ENCODE measurements at places on chromosomes 2 and 18. TPM values are rescaled to one million over a fixed set of nuclear protein-coding genes. Genes with fewer than 3 reads are reported as not detected.

SP140L gene
- 43.7 TPM for total RNA-seq

CNDP1 gene
- total RNA-seq, result not detected

FAM228A gene
- total RNA-seq, result not detected

SIGLEC15 gene
- not detected for total RNA-seq

MBOAT2 gene
- 3.0 TPM for total RNA-seq

SPP2 gene
- total RNA-seq, result not detected

HOXD1 gene
- total RNA-seq, result not detected

EVA1A gene
- 0.43 TPM for total RNA-seq

CD8A gene
- 419 TPM for total RNA-seq

TXNL1 gene
- total RNA-seq, result 74.5 TPM

LINC00305 gene
- total RNA-seq, result not detected

SERPINB3 gene
- total RNA-seq, result not detected

GRCh38 chr2:1546023-1546591 lies 132.8 kb downstream of the TPO start:
- H3K4me1 ChIP-seq, result peaks cover 3% of the 10 kb centered on the region
- peaks cover 5% of the 10 kb centered on the region for H3K27me3 ChIP-seq
- H3K4me3 ChIP-seq, result no peak overlapping the region
- no peak overlapping the region for H3K27ac ChIP-seq
- peak; percentile 28 for DNase-seq

DNA sequence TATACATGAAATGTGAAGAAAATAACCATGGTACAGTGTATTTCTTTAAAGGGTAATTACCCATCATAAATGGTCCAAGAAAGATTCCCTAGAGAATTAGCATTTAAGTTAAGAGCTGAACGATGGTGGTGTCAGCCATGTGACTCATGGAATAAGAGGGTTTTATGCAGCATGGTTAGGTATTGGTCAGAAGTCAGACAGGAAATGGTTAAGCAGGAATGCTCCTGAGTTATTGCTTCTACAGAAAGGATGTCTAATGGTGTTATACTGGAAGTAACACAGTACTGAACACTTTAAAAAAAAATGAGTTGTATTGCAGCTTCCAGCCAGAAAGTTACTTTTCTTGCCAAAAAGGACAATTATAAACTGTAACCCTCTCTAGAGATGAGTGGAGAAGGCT lies 72.7 kb upstream of the UBE2E3 start:
- H3K27ac ChIP-seq, result no peak overlapping the region
- peaks cover 4% of the 10 kb centered on the region for H3K27me3 ChIP-seq
- H3K4me1 ChIP-seq, result no peaks in the 10 kb centered on the region
- H3K4me3 ChIP-seq, result no peak overlapping the region

DNA sequence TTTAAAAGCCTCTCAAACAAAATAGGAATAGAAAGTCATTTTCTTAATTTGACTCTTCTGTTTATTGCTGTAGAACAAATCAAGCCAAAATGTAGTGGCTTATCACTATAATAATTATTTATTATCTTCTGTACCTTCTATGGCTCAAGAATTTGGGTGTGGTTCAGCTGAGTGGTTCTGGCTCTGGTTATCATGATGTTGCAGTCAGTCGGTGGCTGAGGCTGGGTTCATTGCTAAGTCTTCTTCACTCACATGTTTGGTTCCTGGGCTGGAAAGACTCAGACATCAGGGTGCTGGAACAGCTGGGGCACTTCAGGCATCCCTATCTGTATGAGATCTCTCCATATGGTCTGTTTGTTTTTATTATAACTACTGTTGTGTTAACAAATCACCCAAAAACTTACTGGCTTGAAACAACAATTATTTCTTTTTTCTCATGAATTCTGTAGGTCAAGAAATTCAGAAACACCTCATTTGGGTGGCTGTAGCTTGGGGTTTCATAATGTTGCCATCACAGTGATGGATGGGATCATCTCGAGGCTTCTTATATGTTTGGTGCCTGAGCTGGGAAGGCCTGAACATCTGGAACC lies 242.6 kb upstream of the FBXO11 start:
- no peak overlapping the region for H3K4me3 ChIP-seq
- H3K27ac ChIP-seq, result no peak overlapping the region
- H3K27me3 ChIP-seq, result no peaks in the 10 kb centered on the region
- H3K4me1 ChIP-seq, result peaks cover 21% of the 10 kb centered on the region
- H3K36me3 ChIP-seq, result peaks cover 2% of the 10 kb centered on the region

- no peak for DNase-seq
- H3K27ac ChIP-seq, result no peak overlapping the region
- H3K36me3 ChIP-seq, result no peaks in the 10 kb centered on the region
- no peak overlapping the region for H3K4me3 ChIP-seq
Measured at GRCh38 chr2:189937691-189938090, 124.8 kb downstream of the MSTN start.

- H3K4me1 ChIP-seq, result peaks cover 24% of the 10 kb centered on the region
- H3K27ac ChIP-seq, result no peak overlapping the region
- H3K36me3 ChIP-seq, result no peaks in the 10 kb centered on the region
- H3K4me3 ChIP-seq, result no peak overlapping the region
Measured at GRCh38 chr2:232365621-232366321, 12.8 kb upstream of the ALPP start.

- H3K27ac ChIP-seq, result no peak overlapping the region
- no peaks in the 10 kb centered on the region for H3K36me3 ChIP-seq
- no peak for DNase-seq
Measured at GRCh38 chr2:72915320-72915906, 1.9 kb upstream of the EMX1 start.

DNA sequence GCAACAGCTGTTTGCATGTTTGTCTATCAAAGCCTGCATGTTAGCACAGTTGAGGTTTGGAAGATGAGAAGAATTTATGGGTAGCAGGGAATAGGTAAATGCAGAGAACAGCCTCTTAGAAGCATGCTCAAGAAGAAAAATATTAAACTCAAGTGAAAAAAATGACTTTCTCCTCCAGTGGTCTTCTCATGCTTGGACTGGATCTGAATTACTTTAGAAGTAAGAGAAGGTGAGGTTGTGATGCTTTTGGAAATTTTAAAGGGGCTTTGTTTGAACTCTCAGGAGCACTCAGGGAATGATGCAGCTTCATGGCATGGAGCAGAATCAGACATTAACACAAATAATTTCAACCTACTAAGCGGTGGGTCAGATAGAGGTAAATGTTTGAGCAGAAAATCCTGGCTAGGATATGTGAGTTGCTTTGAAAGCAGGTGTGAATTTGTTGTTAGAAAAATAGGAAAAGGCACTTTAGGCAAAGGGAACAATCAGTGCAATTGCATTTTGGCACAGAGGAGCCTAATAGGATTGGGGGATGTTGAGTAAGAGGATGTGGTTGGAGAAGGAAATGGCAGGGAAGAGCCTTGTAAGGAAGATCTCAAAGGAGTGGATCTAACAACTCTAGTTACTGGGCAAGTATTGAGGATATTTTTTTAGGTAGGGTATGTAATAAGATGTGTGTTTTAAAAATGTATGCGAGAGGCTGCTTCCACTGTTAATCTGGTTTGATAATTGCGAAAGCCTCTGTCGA lies 76.3 kb downstream of the DDX1 start:
- no peaks in the 10 kb centered on the region for H3K4me1 ChIP-seq
- H3K36me3 ChIP-seq, result no peaks in the 10 kb centered on the region
- DNase-seq, result no peak
- H3K27ac ChIP-seq, result no peak overlapping the region
- no peak overlapping the region for H3K4me3 ChIP-seq

DNA sequence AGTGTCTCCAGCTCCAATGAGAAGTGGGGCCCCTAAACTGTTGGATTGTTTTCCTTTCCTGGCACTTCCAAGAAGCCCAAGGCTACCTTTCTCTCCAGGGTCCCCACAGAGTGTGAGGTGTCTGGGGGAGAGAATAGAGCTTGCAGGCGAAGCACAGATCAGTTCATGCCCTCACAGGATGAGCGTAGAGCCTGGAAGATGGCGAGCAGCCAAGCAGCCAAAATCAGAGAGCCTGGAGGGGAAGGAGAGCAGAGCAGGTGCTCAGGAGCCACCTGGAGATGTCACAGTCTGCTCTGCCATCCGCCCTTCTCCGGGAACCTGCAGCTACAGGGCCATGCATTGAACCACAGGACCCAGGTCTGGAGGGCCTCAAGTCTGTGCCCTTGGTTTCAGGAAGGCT lies 54.7 kb upstream of the TCF7L1 start:
- peaks cover 21% of the 10 kb centered on the region for H3K27me3 ChIP-seq
- H3K4me1 ChIP-seq, result no peaks in the 10 kb centered on the region
- no peak overlapping the region for H3K4me3 ChIP-seq
- no peak overlapping the region for H3K27ac ChIP-seq

DNA sequence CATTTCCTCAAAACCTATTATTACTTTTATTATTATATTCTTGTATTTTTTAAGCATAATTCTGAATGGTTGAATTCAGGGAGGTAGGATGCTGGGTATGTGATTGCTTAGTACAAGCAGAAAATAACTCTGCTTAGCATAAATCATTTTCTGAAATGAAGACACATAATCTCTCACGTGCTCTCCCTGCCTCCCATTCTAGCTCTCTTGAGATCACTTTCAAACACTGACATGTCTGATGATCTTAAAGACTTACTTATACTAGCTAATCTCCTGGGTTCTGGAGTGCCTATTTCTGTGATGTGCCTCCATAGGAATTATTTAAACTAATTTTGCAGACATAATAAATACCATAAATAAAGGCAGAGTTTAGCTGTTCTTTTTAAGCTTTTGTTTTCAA lies 1136.0 kb downstream of the SUCLG1 start:
- DNase-seq, result no peak
- no peak overlapping the region for H3K27ac ChIP-seq
- no peaks in the 10 kb centered on the region for H3K4me1 ChIP-seq

DNA sequence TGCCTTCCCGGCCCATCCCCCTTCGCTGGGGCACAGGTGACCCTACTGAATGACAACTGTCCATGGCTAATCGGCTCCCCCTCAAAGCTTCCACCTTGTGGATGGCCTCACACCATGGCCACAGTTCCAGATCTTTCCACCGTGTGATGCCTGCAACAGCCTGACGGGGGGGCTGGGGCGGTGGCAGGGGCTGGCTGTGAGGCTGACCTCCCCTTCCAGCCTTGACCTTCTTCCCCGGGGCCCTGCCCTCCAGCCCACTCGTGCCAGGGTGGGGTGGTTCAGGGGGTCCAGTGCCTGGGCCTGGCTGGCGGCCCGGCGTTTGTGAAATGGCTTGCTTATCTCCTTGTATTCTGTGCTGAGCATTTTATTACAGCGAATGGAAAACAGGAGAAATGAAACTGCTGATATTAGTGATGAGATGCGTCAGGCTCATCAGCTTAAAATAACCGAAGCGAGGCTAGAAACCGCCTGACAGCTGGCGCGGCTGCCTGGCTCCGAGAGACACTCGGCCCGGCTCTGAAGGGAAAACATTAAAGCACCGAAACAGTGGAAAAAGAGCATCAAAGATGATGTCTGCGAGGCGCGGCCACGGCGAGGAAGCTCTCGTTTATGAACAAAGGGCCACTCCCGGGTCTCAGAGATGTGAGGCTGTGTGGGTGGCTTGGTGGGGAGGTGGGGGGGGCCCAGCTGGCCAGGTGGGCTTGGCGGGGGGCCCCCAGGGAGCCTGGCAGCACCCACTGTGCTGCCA lies 916 bp upstream of the PDCD1 start:
- H3K4me1 ChIP-seq, result peaks cover 63% of the 10 kb centered on the region
- H3K36me3 ChIP-seq, result peaks cover 6% of the 10 kb centered on the region
- peak overlapping the region; percentile 82 for H3K4me3 ChIP-seq
- DNase-seq, result peak; percentile 94
- peak overlapping the region; percentile 92 for H3K27ac ChIP-seq

- H3K27me3 ChIP-seq, result no peaks in the 10 kb centered on the region
- H3K27ac ChIP-seq, result no peak overlapping the region
- peaks cover 30% of the 10 kb centered on the region for H3K4me1 ChIP-seq
- peaks cover 56% of the 10 kb centered on the region for H3K36me3 ChIP-seq
Measured at GRCh38 chr18:2914185-2914880, 67.5 kb downstream of the EMILIN2 start.

- no peaks in the 10 kb centered on the region for H3K4me1 ChIP-seq
- no peak overlapping the region for H3K4me3 ChIP-seq
- no peak overlapping the region for H3K27ac ChIP-seq
Measured at GRCh38 chr2:169190197-169190775, 120.9 kb downstream of the DHRS9 start.

- H3K27ac ChIP-seq, result no peak overlapping the region
- no peaks in the 10 kb centered on the region for H3K36me3 ChIP-seq
- H3K4me3 ChIP-seq, result no peak overlapping the region
- H3K4me1 ChIP-seq, result peaks cover 3% of the 10 kb centered on the region
- peak; percentile 59 for DNase-seq
Measured at GRCh38 chr2:1817256-1818051, 73.1 kb upstream of the PXDN start.

- H3K4me1 ChIP-seq, result no peaks in the 10 kb centered on the region
- DNase-seq, result no peak
- H3K27me3 ChIP-seq, result peaks cover 11% of the 10 kb centered on the region
- no peak overlapping the region for H3K27ac ChIP-seq
- H3K36me3 ChIP-seq, result no peaks in the 10 kb centered on the region
- H3K4me3 ChIP-seq, result no peak overlapping the region
Measured at GRCh38 chr2:167940346-167940725, 307.1 kb downstream of the STK39 start.

DNA sequence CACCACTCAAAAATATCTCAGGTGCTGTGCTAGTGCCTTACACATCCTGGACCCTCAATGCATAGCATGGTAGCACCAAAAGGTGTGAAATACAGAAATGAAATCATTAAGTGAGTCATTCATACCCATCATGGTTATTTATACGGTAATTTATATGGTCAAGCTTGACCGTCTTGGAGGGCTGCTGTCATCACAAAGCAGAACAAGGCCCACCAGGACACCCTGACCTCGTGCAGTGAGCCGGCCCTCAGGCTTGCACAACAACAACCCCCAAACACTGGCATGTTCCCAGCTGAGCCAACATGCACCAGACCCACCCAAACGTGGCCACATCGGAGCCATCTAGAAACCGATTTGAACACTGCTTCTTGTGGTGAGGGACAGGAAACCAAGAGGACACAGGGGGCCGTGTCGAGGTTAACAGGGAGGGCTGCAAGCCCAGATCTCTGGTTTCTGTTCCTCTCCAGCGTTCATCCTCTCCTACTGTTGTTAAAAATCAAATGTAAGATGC lies 378.5 kb upstream of the ID2 start:
- H3K36me3 ChIP-seq, result peaks cover 4% of the 10 kb centered on the region
- H3K27ac ChIP-seq, result peak overlapping the region; percentile 87
- peaks cover 67% of the 10 kb centered on the region for H3K4me1 ChIP-seq
- DNase-seq, result peak; percentile 93
- H3K27me3 ChIP-seq, result peaks cover 5% of the 10 kb centered on the region

DNA sequence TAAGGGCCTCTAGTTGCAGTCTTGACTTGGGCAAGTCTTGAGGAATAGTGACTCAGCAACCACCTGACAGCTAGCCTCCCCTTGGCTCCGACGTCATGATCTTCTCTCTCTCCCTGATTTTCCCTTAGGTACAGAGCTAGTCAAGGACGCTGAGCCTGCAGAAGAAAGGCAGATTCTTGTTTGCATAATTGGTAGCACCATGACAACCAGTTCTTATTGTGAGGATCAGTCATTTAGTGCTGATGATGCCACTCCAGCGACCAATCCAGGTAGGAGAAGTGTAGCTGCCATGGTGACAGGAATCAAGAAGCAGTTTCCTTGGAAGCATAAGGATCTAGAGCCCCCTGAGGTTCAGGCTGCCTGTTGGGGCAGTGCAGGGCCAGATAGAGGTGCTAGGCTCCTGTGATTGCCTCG lies 2.8 kb upstream of the RESP18 start:
- peaks cover 50% of the 10 kb centered on the region for H3K27me3 ChIP-seq
- H3K4me3 ChIP-seq, result no peak overlapping the region
- H3K4me1 ChIP-seq, result no peaks in the 10 kb centered on the region
- H3K27ac ChIP-seq, result no peak overlapping the region
- DNase-seq, result no peak
